ENCODE measurements at places on chromosomes 3 and 15.

DNA sequence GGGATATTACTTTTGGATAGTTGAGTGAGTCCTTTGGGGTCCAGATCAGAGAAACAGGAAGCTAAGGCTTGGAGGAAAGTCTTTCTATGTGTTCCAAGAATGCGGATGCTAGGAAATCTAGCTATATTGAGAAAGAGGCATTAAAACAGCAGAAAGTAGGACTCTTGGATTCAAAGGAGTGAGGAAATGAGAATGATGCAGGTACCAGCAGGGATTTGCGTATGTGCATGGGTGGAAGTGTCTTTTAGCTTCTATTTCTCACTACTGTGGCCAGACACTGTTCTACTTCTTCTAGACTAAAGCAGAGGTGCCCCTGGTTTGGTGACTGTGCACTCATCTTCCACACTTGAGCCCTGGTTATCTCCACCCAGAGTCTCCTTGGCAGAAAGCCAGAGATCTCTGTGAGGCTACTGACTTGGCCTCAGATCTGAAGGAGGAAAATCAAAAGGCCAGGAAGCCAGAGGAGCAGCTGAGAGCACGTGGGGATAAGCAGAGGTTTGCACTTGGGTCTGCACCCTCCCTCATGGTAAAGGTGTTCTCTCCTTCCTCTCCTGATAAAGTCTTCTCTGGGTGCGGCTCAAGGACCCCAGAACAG lies 44.3 kb downstream of the ATP2B2 start:
- DNase-seq = no peak

- no peak for DNase-seq
These were observed 86.7 kb upstream of the SELENOK start for GRCh38 chr3:53978386-53978785.

GRCh38 chr15:91311986-91312385 lies 211.9 kb downstream of the SV2B start:
- DNase-seq = no peak

GRCh38 chr3:43326891-43327581 lies 40.7 kb downstream of the SNRK start:
- no peak for DNase-seq

- no peak for DNase-seq
These were observed 40.9 kb downstream of the FBN1 start for GRCh38 chr15:48604567-48604966.

DNA sequence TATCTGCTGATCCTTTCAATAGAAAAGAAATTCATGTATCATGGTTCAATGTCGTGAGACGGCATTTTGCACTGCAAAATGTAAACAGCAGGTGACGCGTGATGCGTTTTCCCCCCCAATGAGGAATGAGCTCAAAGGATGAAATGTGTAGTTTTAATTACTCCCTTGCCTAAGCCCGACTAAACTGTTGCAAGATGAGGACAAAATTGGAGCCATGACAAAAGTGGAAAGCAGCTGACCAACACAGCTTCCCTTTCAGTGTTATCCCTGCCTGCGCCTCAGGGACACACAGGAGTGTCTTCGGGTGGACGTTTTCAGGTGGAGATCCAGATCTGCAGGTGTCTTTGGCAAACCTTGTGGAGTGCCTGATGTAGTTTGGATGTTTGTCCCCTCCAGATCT lies 92.0 kb downstream of the GABRG3 start:
- DNase-seq = no peak

GRCh38 chr3:123644358-123644757 lies 59.5 kb upstream of the HACD2 start:
- no peak for DNase-seq

- DNase-seq = no peak
These were observed 8.1 kb upstream of the OR5K1 start for GRCh38 chr3:98454929-98455328.

- no peak for DNase-seq
These were observed 1002.8 kb downstream of the NAALADL2 start for GRCh38 chr3:175861916-175862315.

DNA sequence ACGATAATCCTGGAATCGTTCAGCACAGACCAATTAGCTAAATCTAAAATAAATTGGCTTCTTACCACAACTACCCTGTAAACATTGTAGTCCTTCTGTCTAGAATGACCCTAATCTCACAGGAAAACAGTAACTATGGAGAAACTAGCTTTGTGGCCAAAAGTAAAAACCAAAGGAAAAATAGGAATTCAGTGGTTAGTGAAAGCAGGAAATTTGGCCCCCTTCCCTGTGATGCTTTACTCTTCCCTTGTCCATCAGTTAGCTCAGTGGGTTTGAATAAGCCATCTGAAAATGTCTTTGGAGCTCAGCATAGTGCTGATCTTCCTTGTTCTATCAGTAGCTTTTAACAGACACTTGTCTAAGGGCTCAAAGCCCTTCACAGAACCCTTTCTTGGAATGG lies 1.6 kb downstream of the NMD3 start:
- DNase-seq = no peak

- DNase-seq = no peak
These were observed 12.0 kb upstream of the TASOR start for GRCh38 chr3:56694867-56695683.

DNA sequence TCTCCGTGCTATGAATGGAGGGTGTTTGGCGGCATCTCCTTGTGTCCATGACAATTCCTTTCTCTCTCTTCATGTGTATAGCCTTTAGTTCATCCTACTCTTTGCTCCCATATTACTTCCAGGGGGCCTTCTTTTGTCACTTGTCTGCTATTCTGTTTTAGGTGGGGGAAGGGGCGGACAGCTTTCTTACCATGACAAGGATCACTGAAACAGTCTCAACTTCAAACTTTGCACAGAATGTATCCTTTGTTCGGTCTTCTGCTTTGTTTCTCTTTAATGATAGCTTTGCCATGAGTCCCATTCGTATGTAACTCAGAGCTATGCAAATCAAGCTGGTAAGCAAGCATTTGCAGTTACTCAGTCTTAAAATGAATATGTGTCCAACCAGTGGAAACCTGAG lies 294.2 kb downstream of the TIGIT start:
- DNase-seq = no peak

GRCh38 chr3:32102289-32102688 lies 4.1 kb upstream of the GPD1L start:
- DNase-seq = no peak

- DNase-seq = no peak
These were observed 334.4 kb upstream of the TRIM42 start for GRCh38 chr3:140343211-140344081.

- DNase-seq = peak; percentile 44
These were observed 914.9 kb upstream of the EPHA6 start for GRCh38 chr3:95899494-95899893.

DNA sequence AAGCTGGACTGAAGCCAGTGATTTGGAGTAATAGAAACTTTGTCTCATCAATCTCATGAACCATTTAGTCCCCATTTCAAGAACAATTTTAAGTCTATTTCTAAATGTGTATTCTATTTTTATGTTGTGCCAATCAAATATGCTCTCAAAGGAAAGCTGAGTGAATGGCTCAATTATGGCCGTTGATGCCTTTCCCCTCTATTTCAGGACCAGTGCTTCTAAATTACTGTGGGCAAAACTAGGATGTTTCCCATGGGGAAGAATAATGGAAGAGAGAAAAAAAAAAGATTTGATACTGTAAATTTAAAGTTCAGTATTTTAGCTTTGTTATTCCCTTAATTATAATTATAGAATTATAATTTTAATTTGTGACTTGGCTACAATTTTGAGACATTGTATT lies 110.1 kb downstream of the CADM2 start:
- no peak for DNase-seq

Measured in foreskin keratinocyte (primary cell).